ENCODE measurements at places on chromosomes 3 and 15. TPM values are rescaled to one million over a fixed set of nuclear protein-coding genes. Genes with fewer than 3 reads are reported as not detected.

- H3K27me3 ChIP-seq = no peaks in the 10 kb centered on the region
- DNase-seq = peak; percentile 67
Measured at GRCh38 chr15:98025237-98025636, 64.7 kb downstream of the ARRDC4 start.

Gene PLA2G4B
- 1.8 TPM for total RNA-seq

Gene PCSK6
- not detected for total RNA-seq

- DNase-seq = no peak
- H3K27me3 ChIP-seq = peaks cover 15% of the 10 kb centered on the region
- H3K36me3 ChIP-seq = no peaks in the 10 kb centered on the region
- no peak overlapping the region for H3K27ac ChIP-seq
- H3K4me1 ChIP-seq = peaks cover 23% of the 10 kb centered on the region
- no peak overlapping the region for H3K4me3 ChIP-seq
Measured at GRCh38 chr3:50592568-50592967, 19.0 kb downstream of the CISH start.

DNA sequence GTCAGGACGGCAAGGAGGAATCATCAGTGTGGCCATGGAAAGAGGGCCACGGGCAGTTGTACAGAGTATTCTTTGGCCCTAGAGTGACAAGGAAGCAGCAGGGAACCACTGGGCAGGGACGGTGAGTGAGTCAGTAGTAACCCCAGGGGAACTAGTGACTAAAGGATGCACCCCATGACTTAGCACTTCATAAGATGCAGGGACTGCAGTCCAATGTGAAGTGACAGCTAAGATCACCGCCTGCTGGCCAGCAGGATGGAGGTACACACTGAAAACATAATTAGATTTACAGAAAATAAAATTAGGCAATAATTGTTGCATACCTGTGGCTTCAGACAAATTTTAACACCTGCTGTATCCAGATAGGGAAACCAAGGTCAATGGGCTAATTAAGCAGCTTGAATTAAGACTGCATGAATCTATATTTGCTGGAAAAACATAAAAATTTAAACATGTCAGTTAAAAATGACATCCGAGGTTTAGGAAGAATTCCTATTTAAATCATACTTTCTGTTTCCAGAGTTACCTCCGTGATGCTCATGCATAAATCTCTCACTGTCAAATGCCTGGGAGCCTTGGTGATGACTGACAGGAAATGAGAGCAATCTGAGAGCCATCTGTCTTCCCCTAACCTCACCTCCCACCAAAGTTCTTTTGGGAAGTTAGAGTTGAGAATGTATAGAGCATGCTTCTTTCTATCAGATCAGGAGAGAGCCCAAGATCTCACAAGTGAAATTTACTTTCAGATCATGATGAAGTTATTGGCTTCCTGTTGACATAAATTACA, 56.5 kb downstream of the DCLK3 start:
- H3K27ac ChIP-seq = peak overlapping the region; percentile 59
- H3K36me3 ChIP-seq = no peaks in the 10 kb centered on the region
- peak; percentile 88 for DNase-seq
- H3K4me3 ChIP-seq = no peak overlapping the region
- H3K27me3 ChIP-seq = peaks cover 5% of the 10 kb centered on the region

DNA sequence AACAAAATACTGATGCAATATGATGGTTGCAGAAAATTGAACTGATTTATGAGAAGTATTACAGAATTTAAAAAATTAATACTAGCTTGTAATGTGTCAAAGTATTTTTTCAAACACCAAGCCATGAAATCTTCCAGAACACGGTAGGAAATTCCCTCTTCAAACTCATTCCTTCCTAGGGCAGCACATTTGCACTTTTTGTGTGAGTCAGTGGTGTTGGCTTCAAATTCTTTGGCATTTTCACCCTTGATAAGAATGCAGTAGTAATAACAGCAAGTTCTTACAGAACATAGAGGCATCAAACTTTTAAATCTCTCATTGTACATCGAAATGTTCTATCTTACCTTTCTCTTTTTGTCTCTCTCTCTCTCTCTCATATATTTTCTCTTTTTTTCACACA, 191.8 kb downstream of the CGGBP1 start:
- H3K27me3 ChIP-seq = no peaks in the 10 kb centered on the region

DNA sequence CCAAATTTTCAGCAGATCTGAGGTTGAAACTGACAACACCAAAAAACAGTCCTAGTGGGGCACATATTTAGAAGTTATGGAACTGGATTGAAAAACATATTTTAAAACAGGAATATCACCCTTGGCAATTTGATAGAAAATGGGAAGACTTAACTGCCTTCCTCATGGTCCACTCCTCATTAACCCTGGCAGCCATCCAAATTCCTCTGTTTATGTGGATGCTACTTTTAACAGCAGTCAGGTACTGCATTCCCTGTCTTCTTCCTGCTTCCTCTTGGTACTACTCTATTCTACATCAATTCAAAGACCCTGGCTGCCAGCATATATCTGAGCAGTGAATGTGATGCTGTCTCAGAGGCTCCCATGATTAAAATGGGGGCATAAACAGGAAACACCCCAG, 54.3 kb downstream of the PDE8A start:
- no peak overlapping the region for H3K27ac ChIP-seq
- H3K36me3 ChIP-seq = no peaks in the 10 kb centered on the region
- peaks cover 40% of the 10 kb centered on the region for H3K4me1 ChIP-seq
- no peak for DNase-seq
- H3K27me3 ChIP-seq = peaks cover 3% of the 10 kb centered on the region

- H3K4me3 ChIP-seq = no peak overlapping the region
- H3K27me3 ChIP-seq = no peaks in the 10 kb centered on the region
- DNase-seq = no peak
- no peak overlapping the region for H3K27ac ChIP-seq
Measured at GRCh38 chr3:68764554-68764953, 167.8 kb downstream of the TAFA4 start.

Gene ECE2
- total RNA-seq = not detected

Gene HSPBAP1
- total RNA-seq = 1.8 TPM

DNA sequence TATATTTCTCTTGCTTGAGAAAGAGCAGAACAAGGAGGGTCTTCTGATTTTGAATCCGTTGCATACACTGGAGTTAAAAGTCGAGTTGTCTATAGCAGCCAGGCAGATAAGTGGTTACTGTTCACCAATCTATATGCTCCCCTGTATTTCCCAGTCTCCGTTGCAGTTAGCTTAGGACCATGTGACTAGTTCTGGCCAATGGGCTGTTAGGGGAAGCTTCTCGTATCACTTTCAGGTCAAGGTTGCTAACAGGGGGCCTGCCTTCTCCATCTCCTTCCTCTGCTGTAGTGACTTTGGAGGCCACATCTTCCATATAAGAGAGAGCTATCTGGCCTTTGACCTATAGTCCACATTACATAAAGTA, 188.5 kb upstream of the KBTBD8 start:
- H3K36me3 ChIP-seq = no peaks in the 10 kb centered on the region
- H3K27ac ChIP-seq = no peak overlapping the region
- no peak overlapping the region for H3K4me3 ChIP-seq
- no peak for DNase-seq
- peaks cover 3% of the 10 kb centered on the region for H3K27me3 ChIP-seq

Gene BCHE
- total RNA-seq = not detected

Gene CNTN4
- not detected for total RNA-seq

Gene ATRIP
- 10.5 TPM for total RNA-seq

Gene FBXL22
- 0.20 TPM for total RNA-seq

Gene IL20RB
- total RNA-seq = 1.5 TPM

Gene ALDH1A2
- total RNA-seq = not detected

Gene SMAD6
- 10.1 TPM for total RNA-seq

- no peak for DNase-seq
- H3K27ac ChIP-seq = no peak overlapping the region
- no peaks in the 10 kb centered on the region for H3K27me3 ChIP-seq
- H3K4me3 ChIP-seq = no peak overlapping the region
- peaks cover 12% of the 10 kb centered on the region for H3K4me1 ChIP-seq
Measured at GRCh38 chr15:36609793-36610192, 30.4 kb downstream of the CDIN1 start.

All from HFFc6 (cell line).